ENCODE measurements at places on chromosomes 6 and 20.

- DNase-seq, result no peak
Measured at GRCh38 chr6:130252527-130253237, 29.9 kb upstream of the SAMD3 start.

GRCh38 chr20:38894091-38894847 lies 31.9 kb upstream of the FAM83D start:
- DNase-seq, result no peak

- no peak for DNase-seq
Measured at GRCh38 chr6:107670792-107671199, 153.3 kb downstream of the SCML4 start.

GRCh38 chr20:43284486-43284885 lies 94.8 kb upstream of the PTPRT start:
- no peak for DNase-seq

DNA sequence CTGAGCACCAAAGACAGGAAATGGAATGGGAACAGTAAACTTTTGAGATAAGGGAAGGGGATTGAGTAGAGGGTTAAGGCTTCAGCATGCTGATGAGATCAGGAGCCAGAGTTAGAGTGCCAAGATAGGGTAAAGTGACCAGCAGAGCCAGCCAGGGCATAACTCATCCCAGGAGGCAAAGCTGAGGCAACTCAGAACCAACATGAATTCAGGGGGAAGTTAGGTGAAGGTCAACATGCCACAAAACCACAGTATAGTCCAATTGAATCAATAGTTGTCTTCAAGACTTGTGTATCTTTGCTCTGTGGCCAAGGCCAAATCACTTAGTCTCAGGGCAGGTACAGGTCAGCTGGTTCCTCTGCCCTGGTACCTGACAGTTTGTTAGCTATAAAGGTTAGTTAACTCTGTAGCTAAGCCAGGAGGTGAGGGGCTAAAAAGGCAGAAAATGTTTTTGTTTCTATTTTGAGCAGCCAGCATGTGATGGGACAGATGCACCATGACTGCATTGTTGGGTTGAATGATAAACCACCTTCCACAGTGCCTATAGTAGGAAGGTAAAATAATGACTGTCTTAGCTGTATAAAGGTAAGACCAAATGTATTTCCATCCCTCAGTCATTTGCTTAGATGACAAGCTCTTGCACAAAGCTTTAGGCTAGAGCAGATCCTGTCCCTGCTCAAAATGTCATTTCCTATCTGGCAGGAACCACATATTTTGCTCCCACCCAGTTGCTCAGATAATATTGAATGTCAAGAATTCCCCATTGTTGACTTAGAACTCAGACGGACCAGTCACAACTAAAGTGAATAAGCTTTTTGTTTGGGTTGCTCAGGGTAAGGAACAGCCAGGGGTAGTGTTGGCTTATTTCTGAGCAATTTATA lies 15.8 kb downstream of the RNF8 start:
- DNase-seq, result no peak

GRCh38 chr6:125511809-125512396 lies 210.1 kb upstream of the HDDC2 start:
- no peak for DNase-seq

- DNase-seq, result no peak
Measured at GRCh38 chr20:37913567-37914366, 10.8 kb downstream of the VSTM2L start.

- DNase-seq, result no peak
Measured at GRCh38 chr6:139820210-139820609, 445.8 kb upstream of the CITED2 start.
